Subcutaneous adipose tissue (tissue), 4 donors: ENCODE measurements at places on chromosomes 11 and 22. TPM values are rescaled to one million over a fixed set of nuclear protein-coding genes. Genes with fewer than 3 reads are reported as not detected.

Gene MMP8
- total RNA-seq = 11.7 TPM

Gene CEP164
- 17.6 TPM for total RNA-seq

Gene APLNR
- total RNA-seq = 1.1 TPM

Gene RIMBP3C
- total RNA-seq = 0.19 TPM

Gene SPTBN2
- 2.6 TPM for total RNA-seq
